ENCODE measurements at places on chromosomes 7 and 10. TPM values are rescaled to one million over a fixed set of nuclear protein-coding genes. Genes with fewer than 3 reads are reported as not detected.

GDF2 gene
- not detected for total RNA-seq

ZCWPW1 gene
- total RNA-seq, result 5.9 TPM

CPA2 gene
- total RNA-seq, result not detected

PIP gene
- not detected for total RNA-seq

GPR158 gene
- not detected for total RNA-seq

GNGT1 gene
- total RNA-seq, result not detected

AGMO gene
- total RNA-seq, result not detected

ZMIZ1 gene
- total RNA-seq, result 37.8 TPM

WEE2 gene
- not detected for total RNA-seq

DRGX gene
- total RNA-seq, result not detected

GJD4 gene
- not detected for total RNA-seq

HOXA9 gene
- not detected for total RNA-seq

SPOCK2 gene
- 253 TPM for total RNA-seq

HMX2 gene
- 1.1 TPM for total RNA-seq

SLC26A5 gene
- not detected for total RNA-seq

MSS51 gene
- 3.5 TPM for total RNA-seq

PKD1L1 gene
- 0.35 TPM for total RNA-seq

MICALL2 gene
- total RNA-seq, result 3.5 TPM

IGFBP3 gene
- total RNA-seq, result 2.0 TPM

CFAP69 gene
- total RNA-seq, result 1.1 TPM

CYP2E1 gene
- 0.83 TPM for total RNA-seq

NPC1L1 gene
- 0.12 TPM for total RNA-seq

RHOBTB1 gene
- 0.77 TPM for total RNA-seq

LRRC18 gene
- not detected for total RNA-seq

RGR gene
- not detected for total RNA-seq
